Activated CD8-positive, alpha-beta T cell treated with anti-CD3 and anti-CD28 coated beads, Interleukin-2, amount 10 ng/mL, durations not matched to agents 7 days and 5 days (primary cell): ENCODE measurements at places on chromosomes 1 and 21.

GRCh38 chr1:186442651-186443375 is 18.1 kb downstream of the PDC start:
- DNase-seq: no peak

DNA sequence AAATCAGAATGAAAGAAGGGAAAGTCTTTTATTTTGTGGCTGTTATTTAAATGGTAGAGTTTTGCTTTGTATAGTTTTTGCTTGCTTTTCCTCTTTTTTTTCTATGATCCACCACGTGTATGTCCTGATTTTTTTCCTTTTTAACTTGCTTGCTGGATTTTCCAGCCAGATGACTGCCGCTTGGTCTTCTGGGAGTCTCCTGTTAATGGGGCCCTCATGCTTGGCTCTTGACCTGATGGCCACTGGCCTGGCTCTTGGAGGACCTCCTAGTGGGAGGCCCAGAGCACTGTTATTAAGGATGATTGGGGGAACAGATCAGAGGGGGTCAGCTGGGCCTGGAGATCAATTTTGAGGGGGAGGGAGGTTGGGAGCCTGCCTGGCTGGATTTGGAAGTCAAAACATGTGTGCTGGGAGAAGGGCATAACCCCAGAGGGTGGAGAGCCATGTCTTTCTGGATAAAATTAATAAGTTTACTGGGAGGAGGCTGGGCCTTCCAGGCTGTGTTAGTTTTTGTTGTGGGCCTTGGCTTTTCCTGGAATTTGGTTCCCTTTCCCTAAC is 1.2 kb downstream of the FGGY start:
- DNase-seq: no peak

- DNase-seq: no peak
Measured at GRCh38 chr1:18731591-18732235, 101.1 kb downstream of the PAX7 start.

GRCh38 chr1:93680076-93680419 is 1.6 kb downstream of the BCAR3 start:
- DNase-seq: no peak

GRCh38 chr21:41369920-41370839 is 8.4 kb downstream of the MX2 start:
- DNase-seq: peak; percentile 63
